ENCODE measurements at places on chromosomes 13 and 19.

- no peak for DNase-seq
Observed at GRCh38 chr13:46149272-46150133, 32.5 kb downstream of the LCP1 start.

- DNase-seq: no peak
Observed at GRCh38 chr19:29812080-29812880, 489 bp downstream of the CCNE1 start.

GRCh38 chr19:11201791-11202190 lies 4.4 kb upstream of the KANK2 start:
- DNase-seq: no peak

- DNase-seq: no peak
Observed at GRCh38 chr13:46361276-46361934, 25.6 kb downstream of the RUBCNL start.

- no peak for DNase-seq
Observed at GRCh38 chr13:59280297-59280696, 883.4 kb downstream of the DIAPH3 start.

GRCh38 chr19:49840736-49841249 lies 10.2 kb upstream of the PTOV1 start:
- DNase-seq: no peak

GRCh38 chr13:40517486-40518480 lies 148.7 kb downstream of the FOXO1 start:
- no peak for DNase-seq

DNA sequence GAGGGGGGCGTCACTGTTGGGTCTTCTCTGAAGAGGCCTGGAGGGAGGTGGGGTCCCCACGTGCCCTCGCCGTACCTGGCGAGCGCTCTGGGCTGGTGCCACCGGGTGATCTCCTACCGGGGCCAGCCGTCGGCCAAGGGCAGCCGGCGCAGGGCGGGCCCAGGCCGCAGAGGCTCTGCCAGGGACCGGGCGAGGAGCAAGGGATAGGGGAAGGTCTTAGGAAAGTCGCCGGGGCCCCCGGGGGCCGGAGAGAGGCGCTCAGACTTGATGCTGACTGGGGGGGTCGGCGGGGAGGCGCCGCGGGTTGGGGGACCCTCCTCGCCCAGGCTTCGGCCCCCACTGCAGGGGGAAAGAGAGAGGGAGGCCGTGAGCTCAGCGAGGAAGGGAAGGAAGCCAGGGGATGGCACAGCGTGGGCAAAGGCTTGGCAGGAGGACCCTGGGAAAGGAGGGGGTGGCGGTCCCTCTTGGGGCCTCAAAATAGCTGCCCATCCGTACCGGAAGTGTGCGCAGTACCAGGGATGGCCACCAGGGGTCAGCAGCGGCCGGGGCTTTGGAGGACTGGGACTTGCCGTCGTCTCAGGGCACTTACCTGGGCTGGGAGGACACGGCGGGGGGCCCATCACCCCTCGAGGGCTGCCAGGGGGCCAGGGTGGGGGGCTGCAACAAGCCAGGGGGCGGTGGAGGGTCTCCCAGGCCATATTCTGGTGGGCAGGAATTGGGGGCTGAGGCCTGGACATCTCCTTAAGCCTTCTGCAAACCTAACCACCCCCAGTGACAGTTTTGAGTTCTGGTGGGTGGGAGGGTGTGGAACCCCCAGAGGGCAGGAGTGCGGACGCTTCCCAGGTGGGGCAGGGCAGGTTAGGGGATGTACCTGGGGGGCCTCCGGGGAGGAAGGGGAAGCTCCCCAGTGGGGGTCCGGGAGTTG lies 7.7 kb upstream of the TMEM161A start:
- DNase-seq: no peak

- DNase-seq: no peak
Observed at GRCh38 chr19:11486661-11487503, 6.0 kb upstream of the ELAVL3 start.

DNA sequence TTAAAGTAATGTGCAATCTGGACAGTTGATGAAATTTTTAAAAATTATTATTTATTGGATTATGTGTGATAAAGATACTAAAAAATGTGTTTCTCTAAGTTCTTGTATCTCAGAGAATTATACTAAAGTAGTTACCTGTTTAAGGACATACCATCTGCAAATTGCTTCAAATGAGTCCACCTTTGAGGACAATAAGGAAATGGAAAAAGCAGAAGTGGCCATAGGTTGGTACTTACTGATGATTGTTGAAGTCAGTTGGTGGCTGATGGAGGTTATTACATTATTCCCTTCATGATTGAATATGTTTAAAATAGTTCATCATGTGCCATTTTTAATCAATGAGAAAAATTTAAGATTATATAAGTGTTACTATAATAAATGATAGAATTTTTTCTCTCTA lies 367.0 kb downstream of the MYO16 start:
- DNase-seq: no peak

GRCh38 chr13:112752711-112753541 lies 63.1 kb downstream of the ATP11A start:
- no peak for DNase-seq

GRCh38 chr13:76210262-76210661 lies 574.1 kb downstream of the LMO7 start:
- no peak for DNase-seq

DNA sequence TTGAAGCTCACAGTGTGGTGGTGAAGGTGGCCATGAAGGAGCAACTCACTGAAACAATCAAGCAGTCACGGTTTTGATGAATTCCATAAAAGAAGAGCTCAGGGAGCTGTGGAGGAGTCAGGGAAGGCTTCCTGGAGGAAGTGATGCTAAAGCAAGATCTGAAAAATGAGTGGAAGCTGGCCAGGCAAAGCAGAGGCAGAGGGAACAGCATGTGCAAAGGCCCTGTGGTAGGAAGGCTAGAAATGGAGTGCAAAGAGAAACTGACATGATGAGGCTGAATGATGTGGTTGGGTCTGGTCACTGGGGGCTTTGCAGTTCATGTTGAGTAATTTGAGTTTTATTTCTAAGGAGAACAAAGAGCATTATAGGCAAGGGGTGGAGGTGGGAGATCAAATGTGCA lies 6.9 kb downstream of the ADGRE1 start:
- no peak for DNase-seq
